Suppressor macrophage treated with lipopolysaccharide for 4 hours (primary cell): ENCODE measurements at places on chromosomes 7 and 10.
A peak's percentile ranks its signal among the peaks of the same experiment; 100 is the strongest.

DNA sequence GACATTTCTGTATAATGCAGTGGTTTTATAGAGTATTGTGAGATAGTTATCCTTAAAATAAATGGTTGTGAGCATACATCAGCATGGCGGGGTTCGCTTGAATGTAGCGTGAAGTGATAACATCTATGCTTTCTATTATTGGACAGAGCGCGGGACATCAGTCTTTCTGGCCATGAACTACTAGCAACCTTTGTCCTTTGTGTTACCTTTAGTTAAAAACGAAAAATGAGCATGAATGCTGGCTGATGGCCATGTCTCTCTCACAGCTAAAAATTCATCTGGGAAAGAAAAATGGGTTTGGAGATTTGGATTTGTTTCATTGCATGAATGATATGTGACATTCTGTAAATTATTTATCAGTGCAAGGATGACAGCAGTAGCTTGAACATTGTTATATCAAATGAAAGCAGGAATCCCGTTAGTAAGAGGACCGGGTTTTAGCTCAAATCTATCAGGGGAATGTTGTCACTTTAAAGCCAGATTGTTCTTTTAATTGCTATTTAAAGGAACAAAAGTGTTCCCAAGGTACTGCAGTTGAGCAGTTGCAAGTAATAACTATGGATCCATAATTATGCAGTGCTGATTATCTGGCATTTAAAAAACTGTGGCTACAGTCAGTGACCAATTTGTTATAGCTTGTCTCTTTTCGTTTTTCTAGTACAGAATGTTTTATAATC lies 131.0 kb downstream of the KAT6B start:
- no peak for DNase-seq

DNA sequence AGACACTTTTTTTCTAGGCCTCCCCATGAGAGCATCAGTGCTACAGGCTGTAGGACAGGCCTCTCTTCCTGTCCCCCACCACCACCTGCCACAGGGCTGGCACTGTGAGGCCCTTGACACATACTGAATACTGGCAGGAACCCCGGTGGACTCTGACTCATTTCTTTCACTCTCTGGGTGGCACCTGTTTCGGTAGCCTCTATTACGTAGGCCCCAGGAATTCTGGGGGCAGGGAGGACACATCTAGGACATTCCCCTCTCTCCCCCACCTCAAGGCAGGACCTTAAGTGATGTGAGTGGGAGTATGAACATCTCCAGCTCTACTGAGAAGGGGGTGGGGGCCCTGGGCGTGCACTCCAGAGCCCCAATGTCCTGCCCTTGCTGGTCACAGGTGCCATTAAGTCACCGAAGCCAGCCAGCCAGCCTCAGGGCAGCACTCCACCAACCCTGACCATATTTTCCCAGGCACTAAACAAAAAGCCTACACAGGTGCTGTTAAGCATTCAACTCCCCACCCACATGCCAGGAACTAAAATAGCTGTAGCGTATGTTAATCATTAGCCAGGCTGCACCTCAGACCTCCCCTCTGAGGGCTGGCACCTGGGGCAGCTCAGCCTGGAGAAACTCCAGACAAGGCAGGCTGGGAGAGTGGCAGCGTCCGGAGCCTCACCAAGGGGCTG lies 8.9 kb downstream of the ANXA11 start:
- no peak for DNase-seq

DNA sequence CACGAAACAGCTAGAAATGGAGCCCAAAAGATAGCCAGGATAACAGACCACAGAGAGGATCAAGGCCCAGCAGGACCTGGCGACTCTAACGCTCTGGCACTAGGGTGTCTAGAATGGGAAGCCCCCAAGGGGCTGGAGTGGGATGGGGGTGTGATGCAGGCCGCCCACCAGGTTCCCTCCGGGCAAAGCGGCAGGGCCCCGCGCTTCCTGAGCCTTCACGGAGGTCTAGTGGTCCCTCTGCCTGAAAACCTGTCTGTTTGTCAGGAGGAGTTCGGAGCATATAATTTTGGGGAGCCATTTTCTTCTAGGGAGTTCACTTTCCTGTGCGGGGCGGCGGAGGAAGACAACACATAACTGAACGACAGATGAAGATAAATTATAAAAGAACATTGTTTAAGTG lies 48.2 kb upstream of the FXYD4 start:
- no peak for DNase-seq

DNA sequence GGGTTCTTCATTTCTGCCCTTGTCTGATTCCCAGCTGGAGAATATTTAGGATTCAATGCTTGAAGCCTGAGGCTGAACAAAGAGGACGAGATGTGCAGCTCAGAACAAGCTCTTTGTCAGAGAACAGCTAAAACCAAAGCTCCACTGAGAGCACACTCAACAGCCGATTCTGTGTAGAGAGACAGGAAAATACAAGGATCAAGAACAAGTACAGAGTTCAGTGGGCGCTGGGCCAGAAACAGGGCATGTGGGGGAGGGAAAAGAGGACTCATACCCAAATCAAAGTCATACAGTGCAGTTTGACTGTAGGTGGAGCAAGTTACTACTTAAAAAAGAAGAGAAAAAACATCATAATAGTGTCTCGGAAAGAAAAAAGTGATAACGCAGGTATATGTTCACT lies at the start of gene AGMO:
TSS of gene AGMO (minus strand) at position 181 of the 400 bp plus-strand sequence.
- no peak for DNase-seq

DNA sequence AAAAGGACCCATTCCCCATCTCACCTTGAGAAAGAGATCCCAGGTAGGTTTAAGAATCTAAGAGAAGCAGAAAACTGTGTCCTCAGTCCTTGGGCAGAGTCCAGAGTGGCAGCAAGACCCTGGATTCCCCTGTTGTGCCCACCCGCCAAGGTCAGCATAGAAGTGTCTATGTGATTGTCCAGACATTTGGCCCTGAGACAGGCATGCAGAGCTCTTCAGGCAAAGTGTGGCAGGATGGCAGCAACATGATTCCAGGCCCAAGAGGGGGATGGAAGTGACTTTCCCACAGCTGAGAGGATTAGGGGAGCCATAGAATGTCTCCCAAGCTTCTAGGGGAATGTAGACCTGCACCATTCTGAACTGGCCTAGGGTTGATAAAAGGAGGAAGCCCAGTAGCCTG lies 39.1 kb upstream of the OPALIN start:
- DNase-seq, result no peak

GRCh38 chr7:155804897-155805825 lies 7.1 kb downstream of the SHH start:
- DNase-seq, result peak; percentile 40

GRCh38 chr10:78968943-78969342 lies 99.8 kb upstream of the ZMIZ1 start:
- peak; percentile 9 for DNase-seq

DNA sequence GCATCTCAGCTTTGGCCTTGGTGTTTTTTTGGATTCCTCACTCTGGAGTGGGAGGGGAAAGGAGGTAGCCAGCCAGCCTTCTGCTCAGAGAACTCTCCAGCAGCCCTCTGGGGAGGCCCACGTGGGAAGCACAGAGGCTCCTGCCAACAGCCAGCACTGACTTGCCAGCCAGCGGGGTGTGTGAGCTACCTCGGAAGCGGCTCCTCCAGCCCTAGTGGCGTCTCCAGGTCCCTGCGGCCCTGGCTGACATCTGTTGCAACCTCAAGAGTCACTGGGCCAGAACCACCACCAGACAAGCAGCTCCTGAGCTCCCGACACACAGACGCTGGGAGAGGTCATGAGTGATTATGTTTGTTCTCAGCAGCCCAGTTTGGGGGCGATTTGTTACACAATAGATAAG lies 180.2 kb upstream of the FZD8 start:
- no peak for DNase-seq

GRCh38 chr10:112280205-112280921 lies 2.8 kb upstream of the TECTB start:
- no peak for DNase-seq

DNA sequence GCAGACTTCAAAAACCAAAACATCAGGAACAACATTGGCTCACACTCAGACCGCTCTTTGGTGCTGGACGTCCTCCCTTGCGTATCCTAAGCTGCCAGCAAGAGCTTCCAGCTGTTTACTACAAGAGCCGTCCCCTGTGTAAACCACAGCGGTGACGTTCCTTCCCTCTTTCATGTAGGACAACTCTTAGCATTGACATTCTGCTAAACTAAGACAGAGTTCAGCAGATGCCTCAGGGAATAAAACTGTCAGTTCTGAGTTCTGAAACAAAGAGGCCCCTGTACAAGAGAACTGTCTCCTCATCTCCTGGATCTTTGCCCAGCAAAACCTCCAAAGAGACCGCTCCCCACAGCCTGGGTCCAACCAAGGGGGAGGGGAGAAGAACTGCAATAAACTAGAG lies 57.8 kb upstream of the OPALIN start:
- DNase-seq, result no peak

GRCh38 chr7:85995101-85995500 lies 648.6 kb upstream of the GRM3 start:
- no peak for DNase-seq

DNA sequence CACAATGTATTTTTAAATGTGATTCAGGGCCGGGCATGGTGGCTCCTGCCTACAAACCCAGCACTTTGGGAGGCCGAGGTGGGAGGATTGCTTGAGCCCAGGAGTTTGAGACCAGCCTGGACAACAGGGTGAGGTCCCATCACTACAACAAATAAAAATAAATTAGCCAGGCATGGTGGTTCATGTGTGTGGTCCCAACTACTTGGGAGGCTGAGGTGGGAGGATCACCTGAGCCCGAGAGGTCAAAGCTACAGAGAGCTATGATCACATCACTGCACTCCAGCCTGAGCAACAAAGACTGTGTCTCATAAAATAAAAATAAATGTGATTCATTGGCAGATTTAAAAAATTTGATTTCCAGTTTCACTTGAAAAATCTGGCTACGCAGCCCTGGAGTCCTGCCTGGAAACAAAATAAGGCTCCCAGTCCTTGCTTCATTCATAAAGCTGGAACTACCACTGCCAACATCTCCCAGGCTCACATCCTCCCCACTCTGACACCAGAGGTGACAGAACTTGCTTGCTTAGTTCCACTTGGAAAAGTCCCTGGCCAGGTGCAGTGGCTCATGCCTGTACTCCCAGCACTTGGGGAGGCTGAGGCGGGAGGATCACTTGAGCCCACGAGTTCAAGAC lies 27.9 kb upstream of the SLC35G1 start:
- no peak for DNase-seq

DNA sequence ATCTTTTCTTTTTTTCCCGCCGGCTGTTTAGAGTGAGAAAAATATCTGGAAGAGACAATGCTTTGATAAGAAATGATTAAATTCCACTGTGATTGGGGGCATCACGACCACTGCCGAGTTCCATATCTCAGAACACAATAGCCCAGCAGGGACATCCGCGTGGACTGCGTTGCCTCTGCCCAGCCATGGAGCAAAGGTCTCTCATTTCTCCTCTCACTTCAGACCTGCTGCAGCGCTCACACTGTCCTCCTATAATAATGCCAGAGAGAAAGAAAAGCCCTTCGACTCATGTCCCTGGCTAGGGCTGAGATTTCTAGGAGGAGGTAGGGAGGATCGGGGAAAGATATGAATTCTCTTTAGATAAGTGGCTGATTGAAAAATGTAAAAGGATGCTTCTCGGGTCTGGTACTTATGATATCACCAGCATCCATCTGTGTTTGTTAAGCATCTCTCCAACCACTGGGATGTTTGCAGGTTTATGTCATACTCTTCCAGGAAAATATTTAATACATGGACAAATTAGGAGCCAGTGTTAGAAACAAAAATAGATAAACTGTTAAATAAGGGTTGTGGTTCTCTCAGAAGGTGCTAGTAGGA lies 472.9 kb upstream of the AKR1E2 start:
- no peak for DNase-seq

DNA sequence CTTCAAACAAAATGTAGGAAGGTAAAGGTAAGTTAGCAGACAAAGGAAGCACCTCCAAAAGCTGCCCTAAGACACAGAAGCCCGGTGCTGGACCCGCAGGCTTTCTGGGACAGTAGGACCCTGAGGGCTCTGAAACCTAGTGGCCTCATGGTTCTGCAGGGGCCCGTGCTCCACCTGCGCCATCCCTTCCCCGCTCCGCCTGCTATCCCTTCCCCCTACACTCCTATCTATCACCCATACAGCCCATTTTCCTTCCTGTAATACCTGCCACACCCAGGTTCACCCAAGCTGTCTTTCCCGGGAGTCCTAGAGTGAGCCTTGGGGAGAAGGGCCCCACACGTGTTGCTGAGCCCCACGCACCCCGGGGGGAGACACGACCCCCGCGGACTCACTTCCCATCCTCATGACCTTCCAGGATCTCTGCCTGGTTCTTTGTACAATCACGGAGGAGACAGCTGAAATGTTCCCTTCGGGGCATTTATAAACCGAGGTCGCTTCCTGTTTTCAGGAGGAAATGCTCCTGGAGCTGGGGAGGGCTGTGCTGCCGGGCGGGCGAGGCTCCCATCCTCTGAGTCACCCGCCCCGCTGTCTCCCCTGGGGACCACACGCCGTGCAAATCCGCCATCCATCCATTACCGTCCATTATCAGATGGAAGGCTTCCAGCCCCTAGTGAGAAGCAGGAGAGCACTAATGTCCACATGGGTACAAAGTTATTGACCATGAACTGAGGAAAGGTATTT lies 251.7 kb upstream of the PITRM1 start:
- DNase-seq, result peak; percentile 68

- peak; percentile 17 for DNase-seq
Observed at GRCh38 chr10:36880898-36881297, 244.5 kb upstream of the ANKRD30A start.

- DNase-seq, result peak; percentile 92
Observed at GRCh38 chr10:50621968-50622705, 1.6 kb downstream of the SGMS1 start.

- no peak for DNase-seq
Observed at GRCh38 chr7:4707980-4708411, 25.9 kb downstream of the FOXK1 start.

GRCh38 chr7:2638224-2638991 lies 6.6 kb downstream of the TTYH3 start:
- peak; percentile 60 for DNase-seq

DNA sequence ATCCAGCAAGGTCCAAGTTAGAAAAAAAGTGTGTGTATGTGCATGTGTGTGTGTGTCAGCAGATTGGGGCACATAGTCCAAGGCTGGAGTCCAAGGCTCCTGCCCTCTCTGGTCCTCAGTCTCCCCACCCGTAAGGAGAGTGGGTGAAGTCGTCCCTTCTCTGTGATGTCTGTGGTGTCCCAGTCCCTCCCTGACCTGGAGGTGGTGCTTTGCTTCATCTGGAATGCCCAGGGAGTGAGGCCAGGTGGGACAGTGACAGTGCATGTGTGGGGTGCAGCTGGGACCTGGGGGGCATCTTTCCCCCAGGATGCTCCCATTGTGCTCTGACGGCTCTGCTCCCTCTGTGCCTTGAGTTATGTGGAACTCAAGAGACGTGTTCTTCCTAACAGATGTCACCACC lies 18.0 kb downstream of the AQP1 start:
- DNase-seq, result no peak
